ENCODE measurements at places on chromosomes 3 and 15.

DNA sequence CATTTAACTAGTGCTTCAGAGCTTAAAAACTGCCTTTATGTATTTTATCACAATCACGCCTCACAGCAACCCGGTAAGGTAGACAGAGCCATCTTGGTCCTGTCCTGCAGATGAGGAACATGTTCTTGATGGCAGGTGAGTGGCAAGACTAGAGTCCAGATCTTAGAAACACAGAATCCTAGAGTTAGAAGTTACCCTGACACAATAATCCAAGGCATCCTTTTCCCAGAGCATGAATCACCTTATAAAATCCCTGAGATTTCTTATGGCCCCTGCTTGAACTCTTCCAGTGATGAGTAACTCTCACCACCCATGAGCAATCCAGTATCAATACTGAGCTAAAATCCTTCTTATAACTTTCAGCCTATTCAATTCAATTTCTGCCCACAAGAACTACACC lies 16.9 kb downstream of the POPDC2 start:
- no peak for DNase-seq

GRCh38 chr3:45034612-45035252 lies 8.6 kb downstream of the CLEC3B start:
- DNase-seq: peak; percentile 95

- DNase-seq: no peak
Measured at GRCh38 chr3:38730281-38730680, 80.8 kb upstream of the SCN5A start.

GRCh38 chr3:11438646-11439045 lies 166.4 kb downstream of the ATG7 start:
- no peak for DNase-seq

DNA sequence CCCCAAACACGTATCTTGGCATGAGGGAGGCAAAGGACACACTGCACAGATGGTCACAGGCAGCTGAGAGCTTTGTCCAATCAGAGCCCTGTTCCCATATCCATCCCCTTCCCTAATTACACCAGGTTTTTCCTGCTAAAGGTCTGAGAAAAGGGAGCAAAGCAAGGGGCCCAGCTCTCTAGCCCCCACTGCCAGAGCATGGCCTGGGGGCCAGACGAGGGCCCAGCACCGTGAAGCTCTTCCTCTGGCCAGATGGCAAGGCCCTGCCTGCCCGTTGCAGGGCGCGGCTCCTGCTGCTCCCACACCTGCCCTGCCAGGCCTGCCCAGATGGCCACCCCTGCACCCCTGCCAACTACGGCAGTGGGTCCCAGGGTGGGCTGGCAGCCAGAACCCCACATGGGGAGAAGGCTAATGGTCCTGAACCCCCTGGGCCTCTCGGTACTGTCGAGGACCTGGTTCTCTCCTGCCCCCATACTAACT lies 3.2 kb downstream of the SHF start:
- no peak for DNase-seq

Measured in NB4 (cell line).